ENCODE measurements at places on chromosomes 6 and 20.

GRCh38 chr20:32912688-32913087 lies 54.0 kb downstream of the EFCAB8 start:
- DNase-seq: no peak

DNA sequence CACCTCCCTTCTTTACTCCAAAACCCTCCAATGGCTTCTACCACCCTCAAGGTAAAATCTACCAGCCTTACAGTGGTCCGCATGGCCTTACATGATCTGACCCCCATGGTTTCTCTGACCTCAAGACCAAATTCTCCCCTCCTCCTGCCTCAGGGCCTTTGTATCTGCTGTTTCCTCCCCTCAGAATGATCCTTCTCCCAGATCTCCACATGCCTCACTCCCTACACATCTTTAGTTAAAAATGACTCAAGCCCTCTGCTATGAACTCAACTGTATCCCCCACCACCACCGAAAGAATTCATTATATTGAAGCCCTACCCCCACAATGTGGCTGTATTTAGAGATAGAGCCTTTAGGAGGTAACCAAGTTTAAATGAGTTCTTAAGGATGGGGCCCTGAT lies 4.1 kb downstream of the SLC23A2 start:
- no peak for DNase-seq

DNA sequence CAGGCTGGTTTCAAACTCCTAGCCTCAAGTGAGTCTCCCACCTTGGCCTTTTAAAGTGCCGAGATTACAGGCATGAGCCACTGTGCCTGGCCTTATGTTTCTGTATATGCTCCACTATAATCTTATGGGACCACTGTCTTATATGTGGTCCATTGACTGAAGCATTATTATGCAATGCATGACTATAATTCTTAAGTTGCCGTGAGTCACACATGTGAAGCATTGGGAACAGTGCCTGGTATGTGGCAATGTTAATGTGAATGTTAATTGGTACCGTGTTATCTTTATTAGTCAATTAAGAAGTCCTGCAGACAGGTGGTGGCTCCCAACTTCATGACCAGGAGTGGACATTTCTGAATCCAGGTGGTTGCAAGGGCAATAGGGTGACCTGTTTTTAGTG lies 14.7 kb upstream of the ASXL1 start:
- no peak for DNase-seq

- DNase-seq: no peak
Observed at GRCh38 chr6:167576828-167577503, 249.7 kb upstream of the AFDN start.
